Activated CD4-positive, alpha-beta T cell treated with anti-CD3 and anti-CD28 coated beads, Interleukin-2, amount 50 U/mL, for 1 hour (primary cell): ENCODE measurements at places on chromosomes 7 and 10.

- DNase-seq: no peak
These were observed 17.4 kb downstream of the NKX6-2 start for GRCh38 chr10:132768346-132769248.

DNA sequence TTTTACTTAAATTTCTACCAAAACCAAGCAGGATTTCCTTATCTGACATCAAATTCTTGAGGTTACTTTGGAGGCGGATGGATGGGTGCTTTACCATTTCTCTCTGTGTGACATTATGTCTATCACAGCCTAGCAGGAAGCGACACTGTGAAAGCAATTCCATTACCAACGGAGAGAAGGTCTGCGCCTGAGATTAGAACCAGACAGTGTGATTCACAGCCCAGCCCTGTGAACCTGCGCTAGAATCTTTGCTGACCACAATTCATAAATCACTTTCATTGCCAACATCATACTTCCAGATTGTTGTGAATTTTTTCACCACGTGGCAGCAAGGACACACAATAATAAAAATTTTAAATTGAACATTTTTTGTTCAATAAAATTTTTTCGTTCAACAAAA lies 126.5 kb downstream of the CUBN start:
- DNase-seq: peak; percentile 64

DNA sequence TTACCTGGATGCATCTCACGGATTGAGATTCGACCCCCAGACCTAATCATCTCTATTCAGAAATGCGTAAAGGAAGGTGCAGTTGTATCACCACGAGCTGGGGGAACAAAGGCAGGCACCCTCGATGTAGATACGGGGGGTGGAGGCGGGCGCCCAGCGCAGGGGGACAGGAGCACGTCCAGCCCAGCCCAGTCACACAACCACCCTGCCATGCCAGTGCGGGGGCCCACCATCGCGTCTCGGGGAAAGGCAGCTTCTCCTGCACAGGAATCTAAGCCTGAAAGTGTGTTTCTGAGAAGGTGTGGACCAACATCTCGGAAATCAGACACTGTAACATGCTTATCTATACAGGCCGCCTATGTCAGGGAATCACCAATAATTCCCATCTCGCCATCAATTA lies 131.1 kb downstream of the DIP2C start:
- no peak for DNase-seq

DNA sequence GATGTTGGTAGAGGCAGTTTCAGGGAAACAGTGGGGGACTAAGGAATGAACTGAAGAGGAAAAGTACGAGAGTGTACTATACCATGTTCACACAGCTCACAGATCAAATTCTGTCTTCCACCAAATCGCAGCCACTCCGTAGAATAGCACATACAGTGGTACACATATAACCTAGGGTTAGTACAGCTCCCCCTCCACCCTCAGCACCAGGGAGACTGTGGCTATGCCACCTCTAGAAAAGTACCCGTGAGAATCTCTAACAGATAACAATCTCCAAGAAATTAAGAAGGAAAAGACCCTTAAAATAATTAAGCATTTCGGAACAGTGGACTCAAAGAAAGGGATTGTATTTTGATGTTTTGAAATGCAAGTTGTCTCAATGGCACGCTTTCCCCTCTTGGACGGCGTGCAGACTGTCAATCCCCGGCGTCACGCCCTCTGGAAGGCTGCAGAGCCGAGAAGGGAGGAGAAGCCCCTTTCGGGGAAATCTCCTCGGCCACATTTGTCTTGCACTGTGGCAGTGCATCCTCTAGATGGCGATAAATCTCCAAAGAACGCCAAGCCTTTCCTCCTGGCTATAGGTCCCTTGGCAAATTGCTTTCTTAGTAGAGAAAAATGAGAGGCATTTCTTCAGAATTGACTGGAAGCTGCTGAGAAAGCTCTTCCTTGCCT lies 345.0 kb downstream of the REEP3 start:
- DNase-seq: peak; percentile 27

- no peak for DNase-seq
These were observed 44.0 kb downstream of the CREB3L2 start for GRCh38 chr7:137957887-137958286.

DNA sequence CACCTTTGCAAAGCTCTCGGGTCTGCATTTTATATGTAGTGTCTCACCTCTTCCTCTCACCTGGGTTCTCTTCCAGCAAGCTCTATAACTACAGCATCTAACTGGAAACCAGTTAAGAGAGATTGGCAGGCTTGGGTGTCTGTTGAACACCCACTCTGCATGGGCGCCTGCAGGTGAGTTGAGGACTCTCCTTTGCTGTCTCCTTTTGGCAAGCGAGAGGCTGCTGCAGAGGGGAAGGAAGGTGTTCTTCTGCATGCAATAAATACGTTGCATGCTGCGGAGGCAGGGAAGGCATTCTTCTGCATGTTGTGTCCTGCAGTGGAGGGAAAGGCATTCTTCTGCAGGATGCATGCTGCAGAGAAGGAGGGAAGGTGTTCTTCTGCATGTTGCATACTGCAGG lies 81.4 kb upstream of the ADAM12 start:
- no peak for DNase-seq

- no peak for DNase-seq
These were observed 787 bp downstream of the MAGI2 start for GRCh38 chr7:79452495-79453265.

GRCh38 chr7:1361016-1361755 lies 98.1 kb downstream of the MICALL2 start:
- no peak for DNase-seq

DNA sequence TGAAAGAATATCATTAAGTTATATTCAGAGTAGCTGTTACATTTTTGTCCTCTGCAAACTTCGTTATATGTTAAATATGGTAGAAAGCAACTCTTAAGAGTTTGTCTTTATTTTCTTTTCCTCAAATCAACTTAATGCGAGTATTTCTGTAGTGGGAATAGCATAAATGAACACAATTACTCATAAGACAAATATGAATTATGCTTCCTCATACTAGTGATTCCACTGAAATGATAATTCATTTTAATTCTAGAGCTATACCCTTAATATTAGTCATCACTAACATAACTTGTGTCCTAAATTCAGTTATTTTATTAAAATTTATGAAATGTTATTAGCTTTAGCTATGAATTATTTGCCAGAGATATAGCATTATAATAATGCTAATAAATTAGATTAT lies 820.6 kb upstream of the KCND2 start:
- DNase-seq: no peak

GRCh38 chr7:109549471-109550193 lies 980.0 kb downstream of the DNAJB9 start:
- no peak for DNase-seq

- DNase-seq: no peak
These were observed 43.9 kb upstream of the GPR158 start for GRCh38 chr10:25130906-25131305.

GRCh38 chr10:14111208-14111607 lies 219.5 kb downstream of the FRMD4A start:
- DNase-seq: no peak

DNA sequence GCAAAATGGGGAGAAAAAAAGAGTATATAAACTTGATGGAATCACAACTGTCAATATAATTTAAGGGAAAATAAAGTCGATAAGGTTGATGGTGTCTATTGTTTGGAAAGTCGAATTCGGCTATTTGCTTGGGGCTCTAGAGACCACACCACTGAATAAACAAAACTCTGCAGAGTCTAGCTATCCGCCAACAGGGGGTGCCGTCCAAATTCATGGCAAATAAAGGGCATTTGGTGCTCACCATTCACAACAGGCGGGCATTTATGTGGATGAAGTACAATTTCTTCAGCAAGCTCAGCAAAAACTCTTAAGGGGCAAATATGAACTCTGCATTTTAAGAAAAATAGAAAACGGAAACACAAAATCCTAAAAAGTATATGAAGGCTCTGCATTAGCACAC lies 23.3 kb downstream of the CD36 start:
- no peak for DNase-seq

- DNase-seq: no peak
These were observed 134.7 kb downstream of the SLIT1 start for GRCh38 chr10:97050956-97051496.

GRCh38 chr7:68442931-68443631 lies 1155.2 kb upstream of the AUTS2 start:
- no peak for DNase-seq

GRCh38 chr10:48254750-48255512 lies 19.6 kb downstream of the FRMPD2 start:
- no peak for DNase-seq

DNA sequence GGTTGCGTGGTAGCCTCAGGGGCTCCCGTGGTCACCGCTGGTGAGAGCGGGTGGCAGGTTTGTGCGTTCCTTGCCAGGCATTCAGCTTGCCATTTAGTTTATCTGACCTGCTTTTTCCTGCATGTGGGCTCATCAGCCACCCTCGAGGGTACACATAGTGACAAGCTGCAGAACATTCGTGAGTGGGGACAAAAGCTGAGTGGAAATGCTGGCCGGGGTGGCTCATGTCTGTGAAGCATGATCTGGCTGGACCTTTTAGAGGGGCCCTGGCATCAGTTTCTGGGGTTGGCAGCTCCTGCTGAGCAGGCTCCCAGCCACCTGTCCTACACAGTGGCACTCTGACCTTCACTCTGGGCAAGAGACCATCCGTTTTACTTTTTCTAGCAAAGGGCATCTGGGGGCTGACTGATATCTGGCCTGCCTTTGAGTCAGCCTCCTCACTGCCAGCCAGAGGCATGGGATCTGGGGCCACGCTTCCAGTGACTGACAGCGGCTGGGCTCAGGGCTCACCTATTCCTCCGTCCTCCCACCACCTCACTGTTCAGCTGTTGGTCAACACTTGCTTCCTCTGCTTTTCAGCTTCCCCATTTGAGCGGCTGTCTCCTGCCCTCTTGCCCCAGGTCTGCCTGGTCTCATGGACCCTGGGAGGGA lies 75.0 kb downstream of the LANCL2 start:
- DNase-seq: no peak

GRCh38 chr7:105838627-105839231 lies 37.7 kb downstream of the ATXN7L1 start:
- DNase-seq: no peak

DNA sequence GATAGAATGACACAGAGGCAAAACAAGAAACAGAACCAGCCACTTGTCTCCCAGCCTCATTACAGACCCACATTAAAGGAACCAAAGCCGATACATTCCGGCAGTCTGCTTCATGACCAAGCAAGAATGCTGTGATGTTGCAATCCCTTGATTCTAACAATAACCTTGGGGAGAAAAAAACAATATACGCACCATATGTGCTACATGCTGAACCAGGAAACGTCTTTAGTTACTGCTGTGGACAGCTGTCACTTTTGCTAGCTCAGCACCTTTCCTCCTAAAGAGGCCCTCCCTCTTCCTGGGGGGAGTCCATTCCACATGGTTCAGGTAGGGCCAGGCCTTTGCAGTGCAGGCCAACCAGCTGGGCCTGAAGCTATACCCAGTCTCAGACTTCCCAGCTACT lies 79.1 kb downstream of the PRTFDC1 start:
- no peak for DNase-seq

- no peak for DNase-seq
These were observed 140.4 kb downstream of the ELFN1 start for GRCh38 chr7:1810521-1810920.

DNA sequence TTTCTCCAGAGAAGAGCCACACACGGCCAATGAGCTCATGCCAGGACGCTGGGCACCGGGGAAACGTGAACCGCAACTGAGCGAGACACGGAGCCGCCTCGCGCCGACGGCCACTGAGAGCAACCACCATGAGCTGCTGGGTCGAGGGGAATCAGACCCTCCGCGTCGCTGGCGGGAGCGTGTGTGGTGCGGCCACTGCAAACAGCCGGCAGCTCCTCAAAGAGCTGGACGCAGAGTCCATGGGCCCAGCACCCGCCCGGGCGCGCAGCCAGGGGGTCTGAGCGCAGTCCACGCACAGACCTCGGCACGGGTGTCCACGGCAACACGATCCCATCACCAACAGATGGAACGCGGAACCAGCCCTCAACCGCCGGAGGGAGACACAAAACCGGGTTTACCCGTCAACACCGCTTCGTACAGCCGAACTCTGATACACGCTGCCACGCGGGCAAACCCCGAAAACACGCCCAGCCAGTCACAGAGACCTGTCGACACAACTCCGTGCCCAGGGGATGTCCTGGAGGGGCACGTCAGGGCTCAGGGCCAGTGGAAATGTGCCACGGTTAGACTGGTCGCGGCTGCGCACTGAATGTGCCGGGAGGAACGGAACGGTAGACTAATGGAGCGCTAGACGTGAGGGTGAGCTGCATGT lies 147.1 kb downstream of the ELFN1 start:
- no peak for DNase-seq

GRCh38 chr10:84765656-84766055 lies 437.3 kb downstream of the CCSER2 start:
- no peak for DNase-seq

- no peak for DNase-seq
These were observed 22.3 kb downstream of the AOC1 start for GRCh38 chr7:150874401-150875198.

DNA sequence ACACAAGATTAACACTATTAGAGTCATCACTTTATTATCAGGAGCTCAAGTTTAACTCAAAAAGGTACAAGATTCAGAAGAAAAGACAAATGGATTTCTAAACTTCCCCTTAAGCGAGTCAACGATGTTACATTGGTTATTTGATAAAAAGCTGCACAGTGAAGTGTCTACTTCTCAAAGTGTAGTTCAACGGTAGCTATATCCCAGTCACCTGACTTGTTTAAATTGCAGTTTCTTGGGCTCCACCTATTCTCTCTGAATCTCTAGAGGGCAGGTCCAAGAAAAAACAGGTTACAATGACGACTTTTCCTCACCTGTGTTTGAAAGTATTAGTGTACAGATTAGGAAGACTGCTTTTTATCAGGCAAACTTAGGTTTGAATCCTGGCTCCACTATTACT lies 16.6 kb downstream of the MINDY3 start:
- no peak for DNase-seq

GRCh38 chr7:132943645-132944044 lies 138.2 kb downstream of the CHCHD3 start:
- no peak for DNase-seq

- DNase-seq: no peak
These were observed 28.7 kb downstream of the PDZD8 start for GRCh38 chr10:117346574-117346973.

DNA sequence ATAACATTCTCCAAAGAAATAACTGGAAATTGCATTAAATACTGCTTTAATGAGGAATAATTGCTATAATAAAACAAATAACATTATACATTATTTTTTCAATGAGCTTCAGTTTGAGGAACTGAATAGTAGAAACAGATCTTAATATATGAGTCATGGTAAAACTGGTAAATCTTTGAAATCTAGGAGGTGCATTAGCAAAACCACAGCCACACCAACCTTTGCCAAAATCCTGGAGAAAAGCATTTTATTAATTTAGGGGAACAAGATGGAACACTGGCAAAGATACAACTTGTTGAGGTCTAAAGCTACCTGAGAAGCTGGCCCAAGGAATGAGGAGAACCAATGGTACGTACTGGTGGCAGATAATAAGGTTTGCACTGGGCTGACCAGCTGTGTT lies 5.4 kb upstream of the ASL start:
- DNase-seq: no peak

GRCh38 chr10:69239816-69240434 lies 19.8 kb downstream of the HKDC1 start:
- no peak for DNase-seq

GRCh38 chr10:486206-486605 lies 203.3 kb downstream of the DIP2C start:
- no peak for DNase-seq
